ENCODE measurements at places on chromosomes 3 and 15.

DNA sequence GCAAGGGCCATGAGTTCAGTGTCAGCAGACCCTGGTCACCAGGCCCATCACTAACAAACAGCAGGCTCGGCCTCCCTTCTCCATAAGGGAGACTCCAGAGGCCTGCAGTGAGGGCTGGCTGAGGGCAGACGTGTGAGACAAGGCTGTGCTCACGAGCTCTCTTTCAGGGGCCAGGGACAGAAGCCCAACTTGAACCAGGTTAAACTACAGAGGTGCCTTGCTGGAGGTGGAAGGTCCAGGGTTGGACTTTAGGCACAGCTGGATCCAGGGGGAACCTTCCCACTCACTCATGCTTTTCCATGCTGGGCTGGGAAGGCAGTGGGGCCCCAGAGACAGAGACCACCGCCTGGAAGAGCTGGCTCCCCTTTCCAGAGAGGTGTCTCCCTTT, 19.0 kb downstream of the CFAP100 start:
- DNase-seq: no peak

GRCh38 chr3:134854254-134854653, 59.2 kb downstream of the EPHB1 start:
- DNase-seq: no peak

DNA sequence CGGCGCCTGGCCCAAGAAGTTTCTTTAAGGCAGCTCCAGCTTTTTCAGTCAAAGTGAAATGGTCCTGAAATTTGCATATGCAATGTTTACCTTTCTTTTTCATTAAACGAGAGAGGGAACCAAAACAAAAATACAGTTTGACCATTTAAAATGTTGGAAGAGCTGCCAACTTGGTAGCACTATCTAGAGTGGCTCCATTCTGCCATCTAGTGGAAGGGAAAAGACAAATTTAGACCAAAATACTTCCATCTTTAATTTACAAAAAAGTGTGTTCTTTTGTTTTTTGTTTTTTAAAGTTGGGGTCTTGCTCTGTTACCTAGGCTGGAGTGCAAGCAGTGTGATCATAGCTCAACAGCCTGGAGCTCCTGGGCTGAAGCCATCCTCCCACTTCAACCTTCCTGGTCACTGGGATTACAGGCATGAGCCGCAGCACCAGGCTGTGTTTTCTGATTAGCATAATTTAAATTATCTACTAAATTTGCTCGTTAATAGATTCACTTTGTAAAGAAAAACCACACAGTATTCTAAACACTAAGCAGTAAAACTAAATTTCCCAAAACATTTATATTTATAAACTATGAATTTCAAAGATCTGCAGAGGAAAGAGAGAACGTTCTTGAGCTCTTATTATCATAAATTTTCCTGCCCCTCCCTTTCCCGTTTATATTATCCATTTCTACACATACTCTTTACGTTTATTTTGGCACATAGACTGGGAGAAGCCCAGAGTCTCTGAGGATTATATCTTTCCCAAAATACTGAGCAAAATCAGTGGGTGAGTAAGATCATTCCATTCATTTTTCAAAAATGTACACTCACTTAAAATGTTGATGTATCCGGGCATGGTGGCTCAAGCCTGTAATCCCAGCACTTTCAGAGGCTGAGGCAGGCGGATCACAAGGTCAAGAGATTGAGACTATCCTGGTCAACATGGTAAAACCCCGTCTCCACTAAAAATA, 15.4 kb upstream of the RFC4 start:
- DNase-seq: peak; percentile 86

- DNase-seq: peak; percentile 50
Measured at GRCh38 chr15:83289160-83289559, 4.7 kb upstream of the BNC1 start.

DNA sequence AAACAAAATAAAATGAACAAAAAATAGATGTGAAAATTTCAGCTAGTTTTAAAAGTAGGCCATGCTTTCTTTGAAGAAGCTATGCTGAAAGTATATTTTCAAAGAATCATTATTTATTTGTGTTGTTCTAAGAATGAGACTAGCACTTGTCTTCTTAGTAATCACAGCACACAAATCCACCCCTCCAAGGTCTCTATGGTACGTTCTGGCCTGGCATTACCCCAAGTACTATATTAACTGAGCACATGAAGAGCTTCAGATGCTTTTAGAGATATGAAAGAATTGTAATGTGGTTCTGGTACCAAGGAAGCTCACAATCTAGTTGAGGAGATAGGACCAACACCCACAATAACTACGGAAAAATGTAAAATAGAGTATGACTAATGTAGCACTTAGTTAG, 416.5 kb downstream of the PLCL2 start:
- DNase-seq: no peak

GRCh38 chr15:56732135-56732885, 999 bp downstream of the ZNF280D start:
- peak; percentile 62 for DNase-seq

- DNase-seq: peak; percentile 12
Measured at GRCh38 chr3:80355144-80355543, 587.3 kb upstream of the ROBO1 start.

- DNase-seq: no peak
Measured at GRCh38 chr15:89192136-89192535, 29.2 kb downstream of the RLBP1 start.

GRCh38 chr3:101665357-101665756, 11.6 kb downstream of the ZBTB11 start:
- DNase-seq: no peak

GRCh38 chr15:36389107-36389506, 190.3 kb upstream of the CDIN1 start:
- no peak for DNase-seq

DNA sequence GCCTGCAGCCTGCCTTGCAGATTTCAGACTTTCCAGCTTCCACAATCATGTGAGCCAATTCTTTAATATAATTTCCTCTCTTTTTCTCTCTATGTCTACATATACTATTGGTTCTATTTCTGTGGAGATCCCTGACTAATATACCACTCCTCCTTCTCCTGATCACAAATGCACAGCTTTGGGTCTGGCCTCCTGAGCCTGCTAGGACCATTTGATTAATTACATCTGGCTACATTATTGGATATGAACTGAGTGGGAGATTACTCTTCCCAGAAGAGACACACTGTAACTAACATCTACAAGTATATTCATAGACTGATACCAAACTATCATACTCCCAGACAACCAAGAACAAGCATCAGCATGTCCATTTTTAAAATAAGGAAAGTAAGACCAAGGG, 188.9 kb upstream of the LMCD1 start:
- DNase-seq: no peak

GRCh38 chr3:68032209-68032608, 377.8 kb upstream of the SUCLG2 start:
- no peak for DNase-seq

GRCh38 chr3:23553353-23553752, 252.4 kb upstream of the UBE2E1 start:
- DNase-seq: no peak

- DNase-seq: peak; percentile 29
Measured at GRCh38 chr3:175356899-175357324, 497.8 kb downstream of the NAALADL2 start.

DNA sequence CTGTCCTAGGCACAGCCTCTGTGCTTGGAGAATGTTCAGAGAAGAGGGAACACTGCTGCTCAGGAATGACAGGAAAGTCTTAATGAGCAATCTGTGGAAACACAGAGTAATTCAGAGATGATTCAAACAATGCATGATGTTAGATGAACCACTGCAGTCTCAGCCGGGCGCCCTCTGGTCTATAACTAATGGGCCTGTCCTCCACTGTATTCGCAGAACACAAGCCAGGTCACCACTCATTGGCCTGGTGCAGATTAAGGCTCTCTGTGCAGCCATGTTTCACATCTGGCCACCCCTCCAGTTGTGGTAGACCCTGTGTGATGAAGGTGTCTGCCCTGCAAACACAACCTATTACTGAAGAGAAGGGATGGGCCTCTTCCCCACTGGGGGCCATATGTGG, 281.7 kb upstream of the ROPN1 start:
- DNase-seq: no peak

DNA sequence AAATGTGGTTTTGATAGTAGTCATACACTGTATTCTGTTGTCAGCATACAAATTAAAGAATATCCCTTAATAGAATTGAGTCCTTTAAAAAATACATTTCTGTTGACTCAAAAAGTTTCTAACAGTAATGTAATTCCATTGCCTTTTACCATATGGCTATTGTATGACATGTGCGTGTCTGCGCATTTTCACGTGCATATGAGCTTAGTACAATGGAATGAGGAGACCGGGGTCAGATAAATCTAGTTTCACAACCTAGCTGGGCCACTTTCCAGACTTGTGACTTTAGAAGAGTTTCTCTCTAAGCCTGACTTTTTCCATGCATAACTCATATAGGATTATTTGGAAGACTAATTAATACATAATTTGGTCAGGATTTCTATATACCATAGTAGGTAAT, 38.7 kb downstream of the ZBTB38 start:
- DNase-seq: peak; percentile 99

GRCh38 chr3:42814246-42814645, 5.0 kb downstream of the ACKR2 start:
- DNase-seq: no peak

DNA sequence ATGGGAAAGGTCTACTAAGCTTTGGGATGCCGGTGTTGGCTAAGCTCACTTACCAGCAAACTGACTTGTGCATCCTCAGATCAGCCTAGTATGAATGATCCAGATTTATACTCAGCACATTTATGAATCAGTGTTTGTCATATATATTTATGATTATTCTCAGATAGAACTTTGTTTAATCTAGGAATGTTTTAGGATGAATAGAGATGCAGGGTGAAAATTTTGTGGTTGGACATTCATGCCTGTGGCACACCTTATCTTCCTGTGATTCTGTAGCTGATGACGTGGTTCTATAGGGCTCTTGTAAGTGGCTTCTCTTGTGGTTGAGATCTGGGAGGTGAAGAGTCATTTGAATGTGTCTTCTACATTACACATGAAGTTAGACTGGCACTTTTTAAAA, 11.4 kb downstream of the CDIN1 start:
- peak; percentile 86 for DNase-seq

DNA sequence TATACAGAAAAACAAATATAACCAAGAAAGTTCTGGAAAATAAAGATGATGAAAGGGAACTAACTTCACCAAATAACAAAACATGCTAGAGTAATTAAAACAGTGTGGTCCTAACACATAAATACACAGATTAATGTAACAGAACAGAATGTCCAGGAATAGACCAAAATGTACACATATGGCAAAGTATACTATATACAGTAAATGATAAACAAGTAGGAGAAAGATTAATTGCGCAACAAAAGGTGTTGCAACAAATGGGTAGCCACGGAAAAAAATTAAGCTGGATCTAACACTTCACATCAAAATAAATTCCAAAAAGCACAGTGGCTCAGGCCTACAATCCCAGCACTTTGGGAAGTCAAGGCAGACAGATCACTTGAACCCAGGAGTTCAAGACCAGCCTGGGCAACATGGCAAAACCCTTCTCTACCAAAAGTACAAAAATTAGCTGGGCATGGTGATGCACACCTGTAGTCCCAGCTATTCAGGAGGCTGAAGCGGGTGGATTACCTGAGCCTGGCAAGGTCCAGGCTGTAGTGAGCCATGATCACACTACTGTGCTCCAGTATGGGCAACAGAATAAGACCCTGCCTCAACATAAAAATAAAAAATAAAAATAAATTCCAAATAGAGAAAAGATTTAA, 19.8 kb downstream of the SCAP start:
- no peak for DNase-seq

GRCh38 chr3:42841332-42841731, 32.1 kb downstream of the ACKR2 start:
- no peak for DNase-seq

DNA sequence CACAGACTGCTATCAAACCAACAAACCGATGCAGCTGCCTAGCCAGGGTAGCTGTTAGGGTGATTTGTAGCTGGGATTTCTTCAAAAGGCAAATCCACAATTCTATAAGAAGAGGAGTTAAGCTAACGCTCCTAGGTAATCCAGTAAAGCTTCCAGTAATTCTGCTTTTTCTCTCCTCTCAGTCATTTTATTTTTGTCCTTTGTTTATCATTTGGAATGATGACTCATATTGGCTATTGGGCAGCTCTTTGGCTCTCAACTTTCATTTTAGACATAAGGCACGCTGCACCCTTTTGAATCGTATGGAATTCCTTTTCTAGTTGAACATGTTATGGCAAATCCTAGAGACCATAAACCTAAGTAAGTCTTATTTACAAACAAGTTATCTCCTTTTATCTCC, 53.2 kb upstream of the PPARG start:
- DNase-seq: no peak

GRCh38 chr15:98800437-98801233, 152.3 kb downstream of the IGF1R start:
- DNase-seq: peak; percentile 81

DNA sequence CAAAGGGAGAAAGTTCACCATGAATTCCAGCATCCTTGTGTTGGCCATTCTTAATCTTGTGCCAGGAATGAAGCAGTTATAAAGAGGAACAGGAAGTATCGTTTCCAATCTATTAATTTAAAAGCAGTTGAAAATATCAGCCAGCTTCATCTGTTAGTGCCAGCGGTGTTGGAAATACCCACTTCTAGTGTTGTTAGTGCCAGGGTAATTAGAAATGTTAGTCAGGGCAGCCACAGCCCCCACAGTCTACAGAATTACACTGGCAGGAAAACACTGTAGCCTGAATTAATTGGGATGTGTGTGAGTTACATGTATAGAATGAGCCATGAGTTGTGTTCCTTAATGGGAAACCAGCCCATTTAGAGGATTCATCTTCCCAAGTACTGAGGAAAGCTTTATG, 127.8 kb downstream of the GHSR start:
- DNase-seq: no peak

DNA sequence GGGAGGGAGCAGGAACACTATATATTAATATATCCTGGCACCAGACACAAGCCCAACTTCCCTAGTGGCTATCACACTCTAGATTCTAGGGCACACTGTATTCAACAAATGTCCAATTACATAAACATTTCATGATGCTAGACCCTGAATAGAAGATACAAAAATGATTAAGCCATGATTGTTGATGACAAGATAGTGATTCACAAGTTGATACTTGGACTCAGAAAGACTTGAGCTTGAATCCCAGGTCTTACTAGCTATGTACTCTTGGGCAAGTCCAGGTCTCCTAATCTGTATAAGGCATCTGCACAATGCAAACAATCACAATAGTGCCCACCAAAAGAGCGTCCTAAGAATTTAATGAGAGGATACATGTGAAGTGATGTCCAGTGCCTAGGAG, 10.0 kb upstream of the SNTN start:
- no peak for DNase-seq

- no peak for DNase-seq
Measured at GRCh38 chr15:88872706-88873105, 22.6 kb downstream of the HAPLN3 start.

DNA sequence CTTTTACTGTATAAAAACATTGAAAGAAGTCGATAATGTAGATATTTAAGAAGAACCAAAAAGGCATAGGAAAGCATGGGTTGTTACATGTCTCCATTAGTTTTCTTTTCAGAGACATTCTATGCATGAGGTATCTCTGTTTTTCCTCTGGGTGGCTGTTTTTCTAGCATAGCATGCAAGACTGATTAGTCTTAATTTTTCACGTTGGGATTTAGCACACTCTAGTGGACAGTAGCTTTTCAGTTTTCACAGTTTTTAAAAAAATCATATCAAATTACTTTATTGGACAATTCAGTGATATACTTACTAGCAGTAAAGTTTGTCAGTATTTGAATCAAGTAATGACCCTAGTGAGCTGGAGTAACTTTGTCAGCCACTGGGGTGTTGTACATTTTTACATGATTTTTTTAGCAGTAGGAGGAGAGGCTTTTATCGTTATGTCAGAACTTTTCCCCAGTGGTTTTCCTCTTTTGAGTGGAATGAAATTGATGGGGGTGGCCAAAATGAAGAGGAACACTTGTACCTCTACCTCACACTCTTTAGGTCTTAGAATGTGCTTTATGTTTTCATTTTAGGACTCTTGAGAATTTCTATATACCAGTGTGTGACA, 57.2 kb downstream of the SEC22A start:
- DNase-seq: peak; percentile 56
